Gastroesophageal sphincter (tissue), 4 donors: ENCODE measurements at places on chromosomes 3 and 15. TPM values are rescaled to one million over a fixed set of nuclear protein-coding genes. Genes with fewer than 3 reads are reported as not detected.
A peak's percentile ranks its signal among the peaks of the same experiment; 100 is the strongest.

GRCh38 chr3:78917536-78917935 lies 850.3 kb downstream of the ROBO1 start:
- no peak for ATAC-seq

DNA sequence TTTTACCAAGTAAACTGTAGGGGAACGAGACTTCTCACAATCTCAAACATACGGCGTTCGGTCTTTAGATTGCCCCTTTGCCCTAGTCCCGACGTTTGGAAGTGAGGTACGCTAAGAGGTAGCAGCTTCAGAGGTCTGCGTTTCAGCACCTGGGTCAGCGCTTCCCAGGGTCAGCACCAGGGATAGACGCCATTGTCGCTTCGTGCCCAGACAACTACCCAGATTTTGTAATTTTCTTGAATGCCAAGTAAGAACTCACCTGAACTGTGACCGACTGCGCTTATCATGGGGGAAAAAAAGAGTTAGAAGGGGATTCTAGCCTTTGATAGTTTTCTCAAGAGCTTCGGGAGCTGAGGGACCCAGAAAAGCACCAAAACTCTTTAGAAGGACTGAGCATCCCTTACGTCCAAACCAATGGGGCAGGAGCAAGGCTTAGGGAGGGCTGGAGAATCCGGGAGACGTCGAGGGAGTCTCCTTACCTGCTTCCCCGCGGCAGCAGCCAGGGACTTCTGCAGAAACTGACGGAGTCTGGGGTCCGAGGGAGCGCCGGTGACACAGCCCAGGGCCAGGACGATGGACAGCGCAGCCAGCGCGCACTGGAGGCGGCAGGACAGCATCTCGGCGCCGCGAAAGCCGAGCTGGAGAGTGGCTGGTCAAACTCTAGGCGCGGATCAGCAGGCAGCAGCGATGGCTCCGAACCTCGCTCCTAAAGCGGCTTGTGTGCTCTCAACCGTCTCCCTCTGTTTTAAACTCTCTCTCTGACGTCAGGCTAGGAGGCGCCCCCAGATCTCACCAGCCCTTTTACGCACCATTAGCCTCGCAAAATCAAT lies at the start of gene SST:
Gene SST, minus strand, starts transcription at position 720 of the 830 bp plus-strand sequence. Its CDS starts 103 bp downstream, at position 617.
- ATAC-seq: no peak

SPTSSB gene
- not detected for total RNA-seq

- ATAC-seq: no peak
These were observed 634.3 kb upstream of the GOLIM4 start for GRCh38 chr3:168730073-168730472.

GRCh38 chr15:83458381-83458780 lies 11.2 kb downstream of the SH3GL3 start:
- ATAC-seq: no peak

- no peak for ATAC-seq
These were observed 94.4 kb downstream of the CHRNA7 start for GRCh38 chr15:32124726-32125125.

DNA sequence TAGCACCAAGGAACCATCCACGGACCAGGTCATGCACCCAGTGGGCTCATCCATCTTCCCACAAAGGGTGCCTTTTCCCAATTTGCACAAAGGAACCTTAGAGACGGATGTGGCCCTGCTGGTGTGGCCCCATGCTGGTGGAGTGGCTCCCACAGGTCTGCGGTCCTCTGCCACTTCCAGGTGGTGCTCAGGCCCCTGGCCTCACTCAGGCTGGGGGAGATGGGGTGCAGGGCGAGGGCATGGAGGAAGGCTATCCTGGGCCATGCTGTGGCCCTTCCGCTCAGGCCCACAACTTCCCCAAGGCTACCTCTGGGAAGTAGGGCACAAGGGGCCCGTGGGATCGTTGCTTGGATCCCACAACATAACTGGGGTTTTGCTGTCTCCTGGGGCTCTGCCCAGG lies 5.2 kb upstream of the SYNM start:
- no peak for ATAC-seq

DNA sequence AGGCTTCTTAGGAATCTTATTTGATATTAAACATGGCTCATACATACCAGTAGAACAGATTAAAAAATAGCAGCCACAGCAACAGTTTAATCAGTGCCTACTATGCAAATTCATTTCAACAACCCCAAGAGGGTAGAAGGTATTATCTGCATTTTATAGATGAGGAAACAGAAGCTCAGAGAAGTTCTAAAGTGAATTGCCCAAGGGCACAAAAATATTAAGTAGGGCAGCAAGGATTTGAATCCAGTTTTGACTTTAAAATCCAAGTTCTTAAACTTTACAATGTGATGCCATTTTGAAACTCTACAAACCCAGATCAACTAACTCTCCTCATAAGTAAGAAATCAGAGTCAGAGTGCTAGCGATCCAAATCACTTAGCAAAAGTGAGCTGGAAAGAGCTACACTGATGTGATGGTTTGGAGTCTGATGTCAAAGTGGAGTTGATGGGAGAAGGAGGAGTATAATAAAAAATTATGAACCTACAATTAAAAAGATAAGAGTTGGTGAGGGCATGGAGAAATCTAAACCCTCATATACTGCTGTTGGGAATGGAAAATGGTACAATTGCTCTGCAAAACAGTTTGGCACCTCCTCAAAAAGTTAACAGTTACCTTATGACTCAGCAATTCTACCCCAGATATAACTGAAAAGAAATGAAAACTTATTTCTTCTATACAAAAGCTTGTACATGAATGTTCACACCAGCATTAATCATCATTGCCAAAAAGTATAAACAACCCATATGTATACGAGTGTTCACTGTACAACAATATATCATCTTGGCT lies 51.0 kb upstream of the PLXND1 start:
- ATAC-seq: no peak

GRCh38 chr3:172125963-172126457 lies 86.6 kb downstream of the FNDC3B start:
- ATAC-seq: peak; percentile 68

CD276 gene
- total RNA-seq: 58.9 TPM

SCAANT1 gene
- not detected for total RNA-seq

IL5RA gene
- 0.72 TPM for total RNA-seq

MAPKAPK3 gene
- total RNA-seq: 18.7 TPM

GRCh38 chr3:120743556-120744195 lies 1.1 kb downstream of the GTF2E1 start:
- no peak for ATAC-seq

DNA sequence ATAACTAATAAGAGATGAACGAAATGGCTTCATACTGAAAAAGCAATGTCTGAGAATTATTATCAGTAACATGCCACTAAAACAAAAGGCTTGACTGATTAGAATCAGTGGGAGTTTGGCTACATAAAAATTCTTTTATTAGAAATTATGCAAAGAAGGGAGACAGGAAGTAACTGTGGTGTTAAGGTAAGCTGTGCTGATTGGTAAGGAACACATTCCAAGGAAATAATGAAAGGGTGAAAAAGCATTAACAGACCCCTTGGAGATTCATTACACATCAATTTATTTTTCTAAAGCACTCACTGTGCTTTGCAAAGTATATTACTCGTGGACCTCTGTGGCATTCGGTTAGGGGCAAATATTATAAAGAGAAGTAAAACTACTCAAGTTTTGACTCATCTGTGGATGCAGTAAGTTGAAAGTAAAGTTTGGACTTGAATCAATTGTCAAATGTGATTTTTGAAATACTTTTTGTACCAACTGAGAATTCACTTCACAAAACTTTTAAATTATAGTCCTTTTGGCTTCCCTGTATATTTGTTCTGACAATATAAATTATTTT lies 176.1 kb upstream of the ZPLD1 start:
- ATAC-seq: no peak

DNAH12 gene
- total RNA-seq: not detected

ARL6IP5 gene
- 184 TPM for total RNA-seq

- no peak for ATAC-seq
These were observed 175.3 kb upstream of the FEZF2 start for GRCh38 chr3:62548528-62549205.

GRCh38 chr15:39517122-39517855 lies 63.6 kb upstream of the THBS1 start:
- no peak for ATAC-seq

- no peak for ATAC-seq
These were observed 69.6 kb upstream of the STRIT1 start for GRCh38 chr3:155362808-155363689.

DNA sequence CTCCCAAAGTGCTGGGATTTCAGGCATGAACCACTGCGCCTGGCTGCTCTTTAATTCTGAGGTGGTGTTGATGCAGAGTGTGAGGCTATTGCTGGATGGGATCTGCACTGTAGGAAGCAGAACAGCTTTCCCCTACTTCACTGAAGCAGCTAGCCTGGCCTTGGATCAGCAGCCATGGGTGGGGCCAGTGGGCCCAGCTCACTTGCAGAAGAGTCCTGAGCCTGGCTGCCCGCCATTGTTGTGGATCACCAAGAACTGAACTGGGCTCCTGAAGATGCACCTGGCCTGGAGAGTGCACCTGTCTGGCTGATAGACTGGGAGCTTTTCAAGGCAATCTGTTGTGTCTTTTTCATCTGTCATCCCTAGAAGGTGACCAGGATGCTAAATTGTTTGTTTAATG lies 11.9 kb downstream of the TLNRD1 start:
- ATAC-seq: no peak

DNA sequence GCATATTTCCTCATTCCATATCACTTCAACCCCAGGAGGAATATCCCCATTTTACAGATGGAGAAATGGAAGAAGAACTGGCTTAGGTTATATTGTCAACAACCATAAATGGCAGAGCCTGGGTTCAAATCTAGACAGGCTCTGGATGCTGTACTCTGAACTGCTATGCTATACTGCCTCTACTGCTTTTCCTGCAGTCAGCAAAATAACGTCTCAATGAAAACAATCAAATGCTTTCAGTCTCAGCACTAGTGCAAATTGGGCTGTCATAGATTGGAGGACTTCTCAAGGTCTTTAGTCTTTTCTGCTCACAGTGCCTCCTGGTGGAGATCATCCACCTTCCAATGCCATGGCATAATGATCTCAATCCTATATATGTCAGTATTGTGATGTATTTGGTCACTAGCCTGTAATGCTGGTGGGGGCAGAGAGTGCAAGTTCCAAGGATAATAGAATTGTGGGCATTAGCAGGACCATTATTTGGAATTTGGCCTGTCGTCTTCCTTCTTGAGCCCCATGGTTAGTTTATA lies 285.0 kb downstream of the CLSTN2 start:
- no peak for ATAC-seq

DNA sequence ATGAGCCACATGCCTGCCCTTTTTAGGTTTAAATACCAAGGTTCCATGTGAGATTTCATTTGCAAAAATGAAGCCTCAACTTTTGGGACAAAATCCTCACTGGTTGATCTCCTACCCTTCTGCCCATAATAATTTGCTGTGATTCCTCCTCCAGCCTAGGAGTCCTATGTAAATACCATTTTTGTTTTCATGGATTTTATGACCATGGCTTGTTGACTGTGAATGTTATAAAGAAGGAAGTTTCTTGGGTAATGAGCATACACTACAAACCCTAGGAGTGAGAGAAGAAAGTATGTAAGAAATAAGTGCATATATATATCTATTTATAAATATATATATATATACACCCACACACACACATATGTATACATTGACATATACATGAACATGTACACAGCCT lies 13.1 kb downstream of the RLBP1 start:
- ATAC-seq: no peak

P2RY14 gene
- total RNA-seq: 90.5 TPM

- ATAC-seq: no peak
These were observed 595.8 kb upstream of the NR2F2 start for GRCh38 chr15:95734422-95735316.

- ATAC-seq: no peak
These were observed 22.6 kb downstream of the TBL1XR1 start for GRCh38 chr3:177174607-177175170.

DNA sequence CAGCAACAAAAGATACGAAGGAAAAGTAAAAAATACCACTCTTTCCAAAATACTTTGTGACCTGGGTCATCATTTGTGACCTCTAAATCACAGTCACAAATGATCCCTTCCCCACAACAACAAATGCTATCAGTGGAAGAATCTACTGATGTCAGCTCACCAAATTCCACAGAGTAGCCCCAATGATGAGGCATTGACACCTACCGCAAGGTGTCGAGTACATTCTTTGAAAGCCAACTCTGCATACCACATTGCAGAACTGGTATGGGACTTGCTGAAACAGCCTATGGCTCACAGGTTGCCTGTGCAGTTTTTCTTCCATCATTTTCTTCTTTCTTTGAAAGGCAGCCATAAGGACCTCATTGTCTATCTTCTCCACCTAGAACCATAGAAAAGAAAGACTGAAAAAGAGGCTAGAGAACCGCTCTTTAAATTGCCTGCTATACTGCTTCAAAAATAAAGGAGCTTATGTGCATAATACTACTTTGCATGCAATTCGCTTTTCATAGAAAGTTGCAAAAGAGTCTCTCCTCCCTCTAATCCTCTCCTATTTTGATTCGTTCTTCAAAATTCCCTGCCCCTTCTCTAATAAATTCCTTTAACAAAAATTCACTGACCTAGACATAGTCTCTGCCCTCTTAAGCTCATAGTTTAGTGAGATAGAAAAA lies 21.4 kb upstream of the KPNA1 start:
- no peak for ATAC-seq

DNA sequence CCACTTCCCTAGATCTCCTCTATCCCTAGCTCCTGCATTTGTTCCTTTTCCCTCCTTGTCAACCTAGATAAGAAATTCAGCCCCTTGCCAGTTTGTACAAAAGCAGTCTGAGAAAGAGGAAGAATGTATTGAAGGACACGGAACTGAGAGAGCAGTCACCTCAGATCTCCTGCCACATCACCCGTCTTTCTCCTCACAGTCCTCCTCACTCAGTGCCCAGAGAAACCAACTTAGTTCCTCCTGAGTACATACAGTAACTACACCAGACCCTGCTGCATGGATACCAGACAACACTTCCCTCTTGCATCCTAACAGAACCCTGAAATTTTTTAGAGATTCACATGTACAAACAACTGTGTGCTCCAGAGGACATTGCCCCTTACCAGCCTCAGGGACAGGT lies 563.6 kb upstream of the ADAMTS9 start:
- no peak for ATAC-seq

- ATAC-seq: no peak
These were observed 188.4 kb downstream of the SATB1 start for GRCh38 chr3:18236726-18237125.
